CD4-positive, CD25-positive, alpha-beta regulatory T cell (primary cell): ENCODE measurements at places on chromosomes 6 and 20. TPM values are rescaled to one million over a fixed set of nuclear protein-coding genes. Genes with fewer than 3 reads are reported as not detected.
A peak's percentile ranks its signal among the peaks of the same experiment; 100 is the strongest.

- no peak for DNase-seq
- no peak overlapping the region for H3K4me3 ChIP-seq
- no peak overlapping the region for H3K27ac ChIP-seq
- H3K4me1 ChIP-seq = no peaks in the 10 kb centered on the region
Observed at GRCh38 chr6:63537201-63537958, 34.9 kb upstream of the LOC128125822 start.

Gene SLC17A1
- total RNA-seq = not detected

DNA sequence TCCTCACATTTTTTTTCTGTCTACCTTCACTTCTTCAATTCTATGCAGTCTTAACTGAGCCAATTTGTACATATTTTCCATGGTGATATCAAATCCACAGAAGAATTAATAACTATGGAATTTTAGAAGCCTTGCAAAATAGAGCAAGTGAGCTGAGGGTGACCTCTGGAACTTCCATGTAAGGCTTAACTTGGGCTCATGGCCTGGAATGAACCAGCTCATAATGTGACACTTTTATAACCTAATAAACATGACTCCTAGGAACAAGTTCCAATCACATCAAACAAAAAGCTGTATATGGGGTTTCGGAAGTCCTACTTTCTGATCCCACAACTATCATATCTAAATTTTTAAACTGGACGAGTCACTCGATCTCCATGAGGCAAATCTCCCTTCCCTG is 232.4 kb downstream of the FOXA2 start:
- H3K4me3 ChIP-seq = no peak overlapping the region
- H3K36me3 ChIP-seq = no peaks in the 10 kb centered on the region
- no peak for DNase-seq

DNA sequence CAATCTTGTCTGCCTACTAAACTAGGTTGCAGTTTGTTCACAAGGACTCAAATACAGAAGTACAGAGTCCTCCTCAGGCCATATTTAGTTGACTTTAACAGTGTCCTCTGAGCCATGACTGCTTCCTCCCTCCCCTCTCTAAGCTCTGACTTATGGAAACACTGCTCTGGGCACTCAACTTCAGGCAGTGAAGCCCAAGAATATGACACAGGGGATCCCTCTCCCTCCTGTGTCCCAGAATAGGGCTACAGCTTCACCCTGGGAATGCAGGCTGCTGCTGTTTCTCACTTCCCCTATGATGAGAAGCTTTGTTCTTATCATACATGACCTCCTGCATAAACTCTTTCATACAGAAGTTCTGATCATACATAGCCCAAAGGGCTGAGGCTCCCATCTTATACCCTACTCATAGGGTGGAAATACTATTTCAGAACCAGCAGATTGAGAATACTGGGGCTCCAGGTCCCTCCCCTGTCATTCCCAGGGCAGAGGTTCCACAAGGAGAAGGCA is 97.3 kb upstream of the UST start:
- no peaks in the 10 kb centered on the region for H3K4me1 ChIP-seq
- H3K4me3 ChIP-seq = no peak overlapping the region
- H3K27me3 ChIP-seq = peaks cover 12% of the 10 kb centered on the region
- H3K27ac ChIP-seq = no peak overlapping the region
- DNase-seq = no peak

DNA sequence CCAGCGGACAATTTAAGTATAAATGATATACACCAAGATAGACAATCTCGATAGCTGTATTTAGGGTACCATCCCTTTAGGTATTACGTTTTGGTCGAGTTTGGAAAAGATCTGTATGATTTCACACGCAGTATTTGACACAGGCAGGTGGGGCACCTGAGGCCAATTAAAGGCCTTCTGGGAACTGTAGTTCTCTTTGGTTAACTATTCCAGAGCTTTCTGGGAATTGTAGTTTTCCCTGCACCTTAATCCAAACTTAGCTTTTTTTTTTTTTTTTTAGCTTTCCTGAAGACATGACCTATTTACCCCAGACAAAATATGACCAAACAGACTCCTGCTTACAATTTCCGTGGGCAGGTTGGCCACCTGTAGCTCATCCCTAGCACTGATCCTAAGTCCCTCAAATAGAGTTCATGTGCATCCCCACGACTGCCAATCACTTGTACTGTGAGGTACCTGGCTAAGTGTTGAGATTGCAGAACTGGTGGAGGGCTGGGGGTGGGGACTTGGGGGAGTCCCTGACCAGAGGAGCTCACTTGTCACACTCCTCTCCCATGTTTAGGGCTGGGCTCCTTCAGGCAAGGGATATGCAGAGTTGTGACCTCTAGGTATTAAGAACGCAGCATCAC is 999 bp upstream of the EHMT2 start:
- peaks cover 8% of the 10 kb centered on the region for H3K36me3 ChIP-seq
- H3K4me1 ChIP-seq = peaks cover 43% of the 10 kb centered on the region
- H3K27ac ChIP-seq = peak overlapping the region; percentile 88
- H3K27me3 ChIP-seq = no peaks in the 10 kb centered on the region
- H3K4me3 ChIP-seq = peak overlapping the region; percentile 91
- DNase-seq = peak; percentile 25

- H3K36me3 ChIP-seq = no peaks in the 10 kb centered on the region
- no peak overlapping the region for H3K27ac ChIP-seq
- DNase-seq = no peak
- H3K27me3 ChIP-seq = no peaks in the 10 kb centered on the region
- H3K4me3 ChIP-seq = no peak overlapping the region
Observed at GRCh38 chr20:60446267-60447111, 488.3 kb downstream of the CDH26 start.
